ENCODE measurements at places on chromosomes 1 and 21.

GRCh38 chr1:31712630-31713029, 8.8 kb upstream of the COL16A1 start:
- DNase-seq, result peak; percentile 85

GRCh38 chr1:54937469-54937868, 43.0 kb upstream of the TMEM61 start:
- no peak for DNase-seq

DNA sequence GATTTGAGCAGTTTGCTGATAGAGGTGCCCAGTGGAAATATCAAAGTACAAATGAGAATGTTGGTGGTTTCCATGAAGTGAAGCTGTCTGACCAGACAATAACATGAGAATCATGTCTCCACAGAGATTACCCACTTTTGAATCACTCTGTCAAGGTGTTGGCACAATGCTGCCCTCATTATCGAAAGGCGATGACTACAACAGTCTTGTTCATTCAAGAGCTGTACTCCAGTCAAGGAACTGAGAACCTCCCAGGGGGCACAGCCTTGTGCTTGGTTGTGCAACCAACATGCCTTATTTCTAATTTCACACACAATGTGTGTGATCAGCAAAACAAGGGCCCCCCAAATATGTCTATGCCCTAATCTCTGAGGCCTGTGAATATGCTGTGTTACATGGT, 35.7 kb downstream of the ETS2 start:
- no peak for DNase-seq

GRCh38 chr1:37298769-37299168, 175.6 kb upstream of the ZC3H12A start:
- DNase-seq, result no peak

Data from GM04504 (cell line).